Stimulated activated CD4-positive, alpha-beta T cell treated with anti-CD3 and anti-CD28 coated beads, TNF-alpha, amount 100 ng/mL, for 4 hours (primary cell): ENCODE measurements at places on chromosomes 4 and X.

GRCh38 chr4:4851081-4851480 lies 8.4 kb upstream of the MSX1 start:
- DNase-seq = no peak

DNA sequence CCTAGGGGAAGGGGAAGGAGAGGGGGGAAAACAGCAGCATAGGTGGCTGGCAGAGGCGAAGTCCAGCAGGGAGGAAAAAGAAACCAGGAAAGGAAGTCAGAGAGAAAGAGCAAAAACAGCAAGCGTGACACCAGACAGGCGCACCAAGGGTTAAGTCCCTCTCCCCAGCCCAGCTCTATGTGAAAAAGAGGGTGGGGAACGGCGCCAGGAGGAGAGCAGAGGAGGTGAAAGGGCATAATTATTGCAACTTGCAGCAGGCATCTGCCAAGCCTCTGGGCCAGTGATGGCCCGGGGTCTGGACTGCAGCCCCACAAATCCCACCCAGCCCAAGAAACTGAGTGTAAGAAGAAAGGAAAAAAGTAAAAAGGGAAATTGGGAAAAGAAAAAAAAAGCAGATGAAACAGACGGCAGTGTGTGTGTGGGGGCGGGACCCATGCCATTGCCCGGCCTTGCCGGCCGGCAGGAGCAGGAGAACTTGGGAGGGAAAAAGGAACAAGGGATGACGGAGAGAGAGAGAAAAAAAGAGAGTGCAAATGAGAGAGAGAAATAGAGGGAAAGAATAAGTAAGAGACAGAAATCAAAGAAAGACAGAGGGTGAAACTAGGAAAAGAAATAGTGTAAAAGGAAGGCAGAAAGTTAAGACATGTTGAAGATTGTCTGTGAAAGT lies 14.1 kb upstream of the RHOXF2 start:
- no peak for DNase-seq

DNA sequence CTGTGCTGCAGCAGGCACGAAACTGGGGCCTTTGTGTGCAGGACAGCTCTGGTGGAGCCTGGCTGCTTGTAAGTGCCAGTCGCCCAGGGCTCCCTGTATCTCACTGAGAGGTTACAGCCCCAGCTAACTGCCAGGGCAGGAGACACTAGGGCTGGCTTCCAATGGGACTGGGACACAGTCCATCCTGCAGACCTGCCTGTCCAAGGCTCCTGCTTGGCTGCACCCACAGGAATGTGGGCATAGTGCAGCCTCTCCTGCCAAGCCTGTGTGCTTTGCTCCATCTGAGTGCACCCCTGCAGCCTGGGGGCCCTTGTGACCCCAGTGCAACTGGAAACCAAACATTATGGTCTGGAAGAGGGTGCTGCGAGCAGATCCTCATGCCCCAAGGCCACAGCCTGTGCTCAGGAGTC lies 144.0 kb downstream of the ADAM29 start:
- DNase-seq = no peak

DNA sequence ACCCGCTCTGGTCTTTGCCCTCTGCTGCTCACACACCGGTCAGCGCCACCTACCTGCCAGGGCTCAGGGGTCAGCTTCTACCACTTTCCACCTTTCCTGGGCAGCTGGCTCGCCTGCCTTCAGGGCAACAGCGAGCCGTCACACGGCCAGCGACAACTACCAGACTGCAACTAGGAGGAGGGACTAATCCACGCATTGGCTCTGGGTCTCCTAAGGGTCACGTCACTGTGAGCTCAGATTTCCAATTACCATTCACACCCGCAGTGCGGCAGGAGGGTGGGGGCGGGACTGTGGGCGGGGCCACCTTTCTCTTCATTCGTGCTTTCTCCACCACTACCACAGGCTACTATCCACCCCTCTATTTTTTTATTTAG lies at the start of gene BEX5:
Gene BEX5, minus strand, starts transcription at position 172 of the 374 bp plus-strand sequence. CDS start 1,712 bp downstream, outside the sequence.
- peak; percentile 1 for DNase-seq

DNA sequence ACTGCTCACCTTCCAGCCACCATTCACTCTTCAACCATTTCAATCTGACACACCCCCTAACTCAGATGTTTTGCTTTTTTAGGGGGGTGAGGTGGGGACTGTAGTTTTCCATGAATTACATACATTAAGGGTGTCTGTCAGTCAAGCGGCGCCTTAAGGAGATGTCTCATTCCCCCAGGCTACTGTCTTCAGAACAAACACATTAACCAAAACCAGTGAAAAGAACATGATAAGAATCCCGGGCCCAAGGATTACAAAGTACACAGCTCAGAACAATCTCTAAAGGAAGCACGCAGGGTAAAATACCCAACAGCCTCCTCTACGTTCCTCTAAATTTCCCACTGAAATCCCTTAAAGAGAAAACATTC lies 62.5 kb upstream of the IRF2 start:
- DNase-seq = no peak
